ENCODE measurements at places on chromosomes 11 and 22. TPM values are rescaled to one million over a fixed set of nuclear protein-coding genes. Genes with fewer than 3 reads are reported as not detected.

Gene MS4A6A
- not detected for total RNA-seq

Gene MFNG
- 1.2 TPM for total RNA-seq

Gene OR52A5
- total RNA-seq, result not detected

Gene OR6A2
- total RNA-seq, result 0.19 TPM

Gene ARHGEF17
- total RNA-seq, result 113 TPM

Gene MMP13
- 6.5 TPM for total RNA-seq

Gene CCDC188
- total RNA-seq, result 0.36 TPM

Gene OR10A5
- total RNA-seq, result not detected

DNA sequence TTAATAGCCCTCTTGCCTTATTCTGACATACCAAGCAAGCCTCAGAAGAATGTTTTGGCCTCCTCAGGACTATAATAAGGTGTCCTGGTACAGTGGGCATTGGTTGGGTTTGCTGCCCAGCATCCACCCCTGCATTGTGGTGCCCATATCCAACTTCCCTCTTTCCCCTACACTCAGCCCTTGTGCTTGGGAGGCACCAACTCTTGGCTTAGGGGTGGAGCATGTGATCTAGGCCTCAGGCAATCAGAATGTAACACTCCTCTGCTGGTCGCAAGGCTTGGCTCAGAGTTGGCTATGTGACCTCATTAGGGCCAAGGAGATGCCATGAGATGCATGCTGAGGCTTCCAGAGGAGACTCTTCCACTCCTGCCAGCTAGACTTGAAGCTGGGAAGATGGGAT lies 123.0 kb downstream of the CSNK2A3 start:
- no peak overlapping the region for H3K27ac ChIP-seq
- no peaks in the 10 kb centered on the region for H3K36me3 ChIP-seq
- H3K4me3 ChIP-seq, result no peak overlapping the region
- H3K4me1 ChIP-seq, result peaks cover 11% of the 10 kb centered on the region
- no peak for DNase-seq

DNA sequence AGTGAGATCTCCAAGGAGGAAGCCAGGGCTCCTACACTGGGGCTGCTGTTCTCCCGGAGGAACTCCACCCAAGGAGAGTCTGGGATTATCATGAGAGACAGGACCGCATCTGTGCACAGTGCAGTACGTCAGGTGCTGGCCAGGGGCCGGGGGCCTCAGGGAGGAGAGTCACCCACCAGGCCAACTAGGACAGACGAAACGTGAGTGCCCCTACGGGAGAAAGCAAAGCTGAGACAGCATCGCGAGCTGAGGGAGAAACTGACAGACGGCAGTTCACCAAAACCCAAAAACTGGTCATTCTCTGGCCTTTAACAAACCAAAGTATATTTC lies 273.4 kb downstream of the BRD1 start:
- no peaks in the 10 kb centered on the region for H3K4me1 ChIP-seq
- no peak overlapping the region for H3K4me3 ChIP-seq
- DNase-seq, result no peak
- no peaks in the 10 kb centered on the region for H3K27me3 ChIP-seq
- no peak overlapping the region for H3K27ac ChIP-seq

DNA sequence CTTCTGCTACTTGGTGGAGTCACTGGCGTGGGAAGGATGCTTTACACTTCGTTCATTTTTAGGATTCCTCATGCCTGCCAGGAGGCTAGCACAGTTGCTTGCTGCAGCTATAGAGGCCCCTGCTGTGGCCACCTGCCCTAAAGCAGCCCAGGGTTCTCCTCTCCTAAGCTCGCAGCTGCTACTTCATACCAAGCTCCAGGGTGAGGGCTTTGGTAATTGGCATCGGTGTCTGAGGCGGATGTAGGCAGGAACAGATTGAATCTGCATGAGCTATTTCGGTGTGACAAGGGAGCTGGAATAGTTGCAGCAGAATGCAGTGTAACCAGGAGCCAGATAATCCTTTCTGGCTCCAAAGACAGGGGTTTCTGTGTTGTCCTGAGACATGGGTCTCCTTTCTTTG lies 133.1 kb downstream of the MICAL2 start:
- H3K4me1 ChIP-seq, result peaks cover 27% of the 10 kb centered on the region
- peaks cover 49% of the 10 kb centered on the region for H3K36me3 ChIP-seq
- no peaks in the 10 kb centered on the region for H3K27me3 ChIP-seq
- H3K27ac ChIP-seq, result no peak overlapping the region

GRCh38 chr11:58318532-58318931 lies 40.3 kb downstream of the OR5B17 start:
- no peak for DNase-seq
- no peak overlapping the region for H3K27ac ChIP-seq
- H3K4me1 ChIP-seq, result peaks cover 8% of the 10 kb centered on the region

DNA sequence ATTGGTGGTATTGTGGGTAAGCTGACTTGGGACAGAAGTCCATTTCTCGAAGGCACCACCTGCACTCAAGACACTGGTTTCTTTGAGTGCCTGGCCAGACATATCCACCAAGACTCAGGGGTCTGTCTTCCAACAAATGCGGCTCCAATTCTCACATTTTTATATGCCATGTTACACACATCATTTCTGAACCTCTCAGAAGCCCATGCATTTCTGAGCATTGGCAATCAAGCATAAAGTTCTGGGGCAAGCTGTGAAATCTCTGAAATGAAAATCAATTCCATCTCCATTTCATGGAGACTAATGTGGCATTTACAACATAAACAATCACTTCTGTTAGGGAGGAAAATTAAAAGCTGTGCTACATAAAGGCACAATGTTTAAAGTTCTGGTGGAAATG lies 243.7 kb downstream of the KIRREL3 start:
- no peaks in the 10 kb centered on the region for H3K36me3 ChIP-seq
- no peaks in the 10 kb centered on the region for H3K27me3 ChIP-seq

- DNase-seq, result no peak
- no peaks in the 10 kb centered on the region for H3K36me3 ChIP-seq
- H3K27me3 ChIP-seq, result peaks cover 27% of the 10 kb centered on the region
- H3K27ac ChIP-seq, result no peak overlapping the region
- H3K4me3 ChIP-seq, result no peak overlapping the region
Measured at GRCh38 chr22:21989049-21989448, 6.5 kb upstream of the TOP3B start.

DNA sequence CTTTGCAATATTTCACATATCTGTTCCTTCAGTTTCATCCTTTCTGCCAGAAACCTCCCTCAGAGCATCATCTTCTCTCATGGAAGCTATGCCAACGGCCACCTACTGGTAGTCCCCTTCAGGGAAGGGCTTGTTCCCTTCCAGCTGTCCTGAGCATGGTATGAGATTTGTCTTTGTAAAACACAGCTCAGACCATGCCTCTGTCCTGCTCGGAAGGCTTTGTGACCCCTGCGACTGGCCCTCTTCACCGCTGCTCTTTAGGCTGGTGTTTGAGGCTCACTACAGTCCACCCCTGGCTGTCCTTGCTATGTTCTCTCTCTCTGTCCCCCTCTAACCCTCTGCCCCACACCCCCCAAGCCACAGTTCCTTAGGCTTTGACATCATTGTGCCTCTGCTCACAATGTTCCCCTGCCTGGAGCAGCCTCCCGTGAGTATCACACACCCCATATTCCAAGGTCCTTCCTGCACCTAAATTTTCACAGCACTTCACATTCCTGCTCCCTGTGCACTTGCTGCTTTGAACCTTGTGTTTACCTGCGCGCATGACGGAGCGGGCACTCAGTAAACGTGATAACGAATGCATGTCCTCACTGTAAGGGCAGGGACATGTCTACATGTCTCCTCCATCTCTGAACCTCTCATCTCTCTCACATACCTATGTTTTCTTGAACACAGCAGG lies 24.0 kb upstream of the ACER3 start:
- H3K36me3 ChIP-seq, result no peaks in the 10 kb centered on the region
- H3K27ac ChIP-seq, result no peak overlapping the region
- H3K4me3 ChIP-seq, result no peak overlapping the region

DNA sequence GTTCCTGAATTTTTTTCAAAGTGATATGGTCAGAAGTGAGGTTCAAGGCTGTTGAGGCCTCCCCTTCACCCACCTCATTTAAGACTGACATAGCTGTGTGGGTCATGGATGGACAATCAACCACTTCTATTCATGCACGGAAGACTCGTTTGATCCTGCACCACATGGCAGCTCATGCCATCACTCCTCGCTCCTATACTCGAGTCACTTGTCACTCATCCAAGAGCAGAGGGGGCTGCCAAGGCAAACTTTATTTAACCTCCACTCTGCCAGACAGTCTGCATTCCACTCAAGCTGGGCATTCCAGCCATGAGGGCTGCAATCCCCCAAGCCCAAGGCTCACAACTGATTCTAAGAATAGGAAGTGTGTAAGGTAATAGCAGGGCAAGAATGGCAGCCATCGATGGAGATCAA lies 34.1 kb downstream of the SNX19 start:
- no peak overlapping the region for H3K4me3 ChIP-seq
- H3K36me3 ChIP-seq, result peaks cover 49% of the 10 kb centered on the region
- H3K27me3 ChIP-seq, result no peaks in the 10 kb centered on the region
- peak overlapping the region; percentile 93 for H3K27ac ChIP-seq
- H3K4me1 ChIP-seq, result peaks cover 66% of the 10 kb centered on the region

- no peak overlapping the region for H3K4me3 ChIP-seq
- peaks cover 79% of the 10 kb centered on the region for H3K27me3 ChIP-seq
- DNase-seq, result no peak
- H3K36me3 ChIP-seq, result no peaks in the 10 kb centered on the region
Measured at GRCh38 chr11:19336331-19336730, 95.6 kb upstream of the E2F8 start.

- H3K27ac ChIP-seq, result no peak overlapping the region
- H3K36me3 ChIP-seq, result peaks cover 2% of the 10 kb centered on the region
- DNase-seq, result no peak
- no peak overlapping the region for H3K4me3 ChIP-seq
Measured at GRCh38 chr11:135008001-135008405, 596.0 kb upstream of the B3GAT1 start.

GRCh38 chr11:46537121-46537520 lies 56.7 kb downstream of the AMBRA1 start:
- peaks cover 2% of the 10 kb centered on the region for H3K36me3 ChIP-seq
- peak overlapping the region; percentile 41 for H3K27ac ChIP-seq
- no peaks in the 10 kb centered on the region for H3K27me3 ChIP-seq
- no peak for DNase-seq
- no peak overlapping the region for H3K4me3 ChIP-seq

DNA sequence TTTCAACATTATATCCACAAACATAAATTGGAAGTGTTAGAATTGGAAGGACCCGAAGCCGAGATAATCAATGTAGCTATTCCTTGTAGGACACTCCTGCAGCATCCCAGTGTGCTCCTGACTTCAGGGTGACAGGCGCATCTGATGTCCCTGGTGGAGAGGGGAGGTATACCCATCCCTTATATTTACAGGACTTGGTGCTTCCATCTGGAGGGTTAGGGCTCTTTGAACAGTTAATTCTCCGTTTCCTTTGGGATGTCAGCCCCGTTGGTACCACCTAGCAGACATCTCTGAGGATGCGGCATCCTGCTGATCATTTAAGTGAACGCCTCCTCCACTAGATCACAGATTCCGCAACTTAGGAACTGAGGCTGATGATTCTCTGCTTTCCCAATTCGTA lies 451.3 kb downstream of the OPCML start:
- H3K27ac ChIP-seq, result no peak overlapping the region
- no peaks in the 10 kb centered on the region for H3K4me1 ChIP-seq
- peaks cover 53% of the 10 kb centered on the region for H3K27me3 ChIP-seq
- H3K36me3 ChIP-seq, result no peaks in the 10 kb centered on the region
- no peak for DNase-seq

GRCh38 chr11:27212248-27212780 lies 150.7 kb downstream of the CCDC34 start:
- H3K27me3 ChIP-seq, result no peaks in the 10 kb centered on the region
- H3K27ac ChIP-seq, result no peak overlapping the region
- H3K4me3 ChIP-seq, result no peak overlapping the region
- peaks cover 2% of the 10 kb centered on the region for H3K36me3 ChIP-seq
- DNase-seq, result no peak

DNA sequence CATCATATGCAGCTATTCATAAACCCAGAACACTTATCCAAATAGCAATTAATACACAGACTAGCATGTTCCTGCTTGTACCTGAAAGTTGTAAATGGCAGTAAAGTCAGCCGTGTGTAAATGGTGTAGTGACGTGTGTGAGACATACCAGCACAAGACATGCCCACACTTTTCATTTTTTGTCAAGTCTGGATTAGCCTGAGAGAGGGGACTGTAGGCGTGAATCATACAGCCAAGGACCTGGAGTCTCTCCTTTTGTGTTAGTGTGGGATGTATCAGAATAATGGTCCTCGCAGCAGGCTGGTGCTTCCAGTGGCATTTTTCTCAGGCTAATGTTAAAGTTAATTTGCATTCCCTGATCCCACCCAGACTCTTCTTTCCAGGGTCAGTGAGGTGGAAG lies 116.8 kb upstream of the BMAL1 start:
- DNase-seq, result no peak
- H3K4me3 ChIP-seq, result no peak overlapping the region
- H3K27ac ChIP-seq, result no peak overlapping the region
- H3K27me3 ChIP-seq, result peaks cover 12% of the 10 kb centered on the region

GRCh38 chr22:46770151-46770641 lies 7.7 kb downstream of the TBC1D22A start:
- DNase-seq, result peak; percentile 75
- peaks cover 37% of the 10 kb centered on the region for H3K4me1 ChIP-seq
- no peak overlapping the region for H3K27ac ChIP-seq
- no peaks in the 10 kb centered on the region for H3K27me3 ChIP-seq

- no peak overlapping the region for H3K27ac ChIP-seq
- H3K36me3 ChIP-seq, result peaks cover 10% of the 10 kb centered on the region
- peaks cover 14% of the 10 kb centered on the region for H3K4me1 ChIP-seq
- no peak for DNase-seq
- no peaks in the 10 kb centered on the region for H3K27me3 ChIP-seq
Measured at GRCh38 chr22:42208362-42208761, 62.1 kb downstream of the TCF20 start.

GRCh38 chr11:115476463-115477286 lies 27.5 kb downstream of the CADM1 start:
- H3K4me1 ChIP-seq, result no peaks in the 10 kb centered on the region
- H3K36me3 ChIP-seq, result no peaks in the 10 kb centered on the region
- no peak overlapping the region for H3K4me3 ChIP-seq

DNA sequence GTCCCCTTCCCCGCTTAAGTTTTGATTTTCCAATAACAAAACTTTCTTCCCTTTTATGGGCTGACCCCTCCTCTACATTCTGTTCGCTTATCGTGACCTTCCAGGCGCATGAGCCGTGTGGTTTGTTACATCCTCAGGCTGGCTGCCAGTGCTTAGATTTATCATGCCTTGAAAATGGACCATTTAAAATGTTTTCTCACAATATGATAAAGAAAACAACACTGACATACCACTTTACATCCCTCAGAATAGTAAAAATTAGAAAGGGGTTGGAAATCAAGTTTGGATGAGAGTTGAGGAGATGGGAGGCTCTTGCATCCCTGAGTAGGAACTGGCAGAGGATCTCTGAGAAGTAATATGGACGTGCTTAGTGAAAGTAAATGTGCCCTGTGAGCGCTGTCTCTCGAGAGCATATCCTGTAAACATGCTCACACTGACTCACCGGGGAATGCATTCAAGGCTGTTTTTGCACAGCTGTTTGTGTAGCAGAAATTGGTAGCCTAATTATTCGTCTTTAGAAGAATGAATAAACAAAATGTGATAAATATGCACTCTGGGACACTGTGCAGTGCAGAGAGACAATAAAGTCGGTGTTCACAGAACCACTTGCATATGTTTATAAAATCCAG lies 17.1 kb upstream of the TOLLIP start:
- peaks cover 7% of the 10 kb centered on the region for H3K36me3 ChIP-seq
- H3K27ac ChIP-seq, result no peak overlapping the region
- H3K27me3 ChIP-seq, result peaks cover 29% of the 10 kb centered on the region
- no peak for DNase-seq
- no peak overlapping the region for H3K4me3 ChIP-seq

All from chondrocyte (in vitro differentiated cells).